ENCODE measurements at places on chromosomes 7 and 10.
A peak's percentile ranks its signal among the peaks of the same experiment; 100 is the strongest.

GRCh38 chr10:62005687-62006086 is 104.2 kb downstream of the ARID5B start:
- DNase-seq: no peak

DNA sequence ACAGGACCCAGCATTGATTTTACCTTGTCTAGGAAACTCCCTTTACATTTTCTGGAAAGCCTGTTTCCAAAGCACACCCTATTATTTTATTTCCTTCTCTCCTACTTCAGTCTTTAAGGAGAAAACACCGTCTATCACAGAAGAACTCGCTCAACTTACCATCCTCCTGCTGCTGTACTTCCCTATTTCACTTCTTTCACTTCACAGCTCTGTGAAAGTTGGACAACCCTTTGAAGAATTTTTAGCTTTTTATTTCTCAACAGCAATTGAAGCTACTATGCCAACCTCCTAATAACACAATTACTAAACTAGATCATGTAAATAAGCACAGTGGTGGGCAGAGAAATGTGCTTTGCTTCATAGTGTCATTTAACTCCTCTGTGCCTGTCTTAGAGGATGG is 166.5 kb downstream of the TFEC start:
- DNase-seq: no peak

- no peak for DNase-seq
Measured at GRCh38 chr7:125059861-125060456, 130.3 kb upstream of the POT1 start.

DNA sequence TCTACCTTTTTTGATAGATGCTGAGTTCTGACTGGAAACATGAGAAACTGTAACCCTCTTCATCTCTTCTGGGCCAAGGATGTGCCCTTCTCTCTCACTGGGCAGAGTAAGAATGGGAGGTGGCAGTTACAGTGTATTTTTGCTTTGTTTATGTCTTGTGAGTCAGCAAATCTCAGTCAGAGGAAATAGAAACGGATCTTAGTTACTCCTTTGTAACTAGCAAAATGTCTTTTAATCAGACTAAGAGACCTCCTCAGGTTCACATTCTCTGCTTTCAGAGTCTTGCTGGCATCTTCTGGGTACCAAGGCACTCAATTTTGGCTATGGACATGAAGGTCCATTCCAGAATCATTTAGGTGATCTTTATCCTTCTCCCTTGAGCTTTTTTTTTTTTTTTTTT is 70.9 kb downstream of the HHEX start:
- DNase-seq: no peak

DNA sequence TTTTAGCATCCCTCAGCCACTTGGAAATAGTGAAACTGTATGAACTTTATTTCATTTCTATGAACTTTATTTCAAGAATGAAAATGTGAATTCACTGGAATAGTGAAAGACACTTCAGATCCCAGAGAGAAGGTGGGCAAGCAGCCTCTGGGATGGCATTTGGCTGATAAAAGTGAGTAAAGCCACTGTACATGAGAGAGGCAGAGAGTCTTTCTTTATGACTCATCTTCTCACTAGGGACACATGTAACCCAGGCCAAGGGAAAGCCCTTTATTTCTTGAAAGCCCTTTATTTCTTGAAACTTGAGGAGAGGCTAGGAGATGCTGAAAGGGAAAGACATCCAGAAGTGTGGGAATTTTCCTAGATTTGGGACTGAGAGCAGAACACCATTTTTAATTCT is 148.9 kb upstream of the SMIM30 start:
- DNase-seq: no peak

GRCh38 chr10:91549262-91549661 is 83.6 kb downstream of the PPP1R3C start:
- no peak for DNase-seq

DNA sequence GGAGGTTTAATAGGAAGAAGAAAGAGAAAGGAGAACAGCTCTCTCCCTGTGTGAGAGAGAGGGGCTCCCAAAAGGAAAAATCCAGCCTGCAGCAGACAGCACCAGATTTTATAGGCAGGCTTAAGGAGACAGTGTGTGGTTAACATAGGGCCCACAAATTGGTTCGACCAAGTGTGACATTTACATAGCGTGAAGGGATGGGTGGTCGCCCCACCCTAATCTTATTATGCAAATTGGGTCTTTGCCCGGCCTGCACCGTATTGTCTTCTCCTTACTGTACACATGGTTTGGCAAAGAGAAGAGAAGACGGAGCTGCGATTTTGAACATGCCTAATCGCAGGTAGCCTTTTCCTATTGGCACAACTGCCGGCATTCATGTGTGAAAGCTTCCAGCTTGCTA is 756.3 kb downstream of the NXPH1 start:
- DNase-seq: no peak

DNA sequence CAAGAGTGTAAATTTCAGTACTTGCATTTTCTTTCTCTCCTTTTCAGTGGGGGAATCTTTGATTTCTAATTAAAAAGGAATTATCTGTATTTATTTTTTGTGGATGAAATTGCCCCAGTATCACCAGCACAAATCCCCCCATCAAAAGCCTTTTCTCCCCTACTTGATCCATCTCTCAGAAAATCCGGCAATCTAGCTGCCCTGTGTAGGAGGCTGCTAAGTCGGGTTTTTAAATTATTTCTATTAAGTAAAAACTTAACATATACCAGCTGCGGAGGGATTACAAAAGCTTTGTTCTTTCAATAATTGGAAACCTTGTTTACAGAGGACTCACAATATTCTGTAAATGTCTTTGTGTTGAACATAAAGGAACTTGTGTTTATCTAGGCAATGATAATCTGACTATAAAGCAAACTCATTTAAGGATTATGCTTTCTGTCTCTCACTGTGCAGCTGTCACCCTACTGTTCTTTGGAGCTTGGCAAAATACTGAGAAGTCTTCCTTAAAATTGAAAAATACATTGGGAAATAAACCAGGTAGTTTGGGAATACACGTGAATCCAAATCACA is 177.4 kb upstream of the PRR15 start:
- no peak for DNase-seq

GRCh38 chr10:45080331-45080730 is 79.6 kb downstream of the ZNF22 start:
- DNase-seq: no peak

DNA sequence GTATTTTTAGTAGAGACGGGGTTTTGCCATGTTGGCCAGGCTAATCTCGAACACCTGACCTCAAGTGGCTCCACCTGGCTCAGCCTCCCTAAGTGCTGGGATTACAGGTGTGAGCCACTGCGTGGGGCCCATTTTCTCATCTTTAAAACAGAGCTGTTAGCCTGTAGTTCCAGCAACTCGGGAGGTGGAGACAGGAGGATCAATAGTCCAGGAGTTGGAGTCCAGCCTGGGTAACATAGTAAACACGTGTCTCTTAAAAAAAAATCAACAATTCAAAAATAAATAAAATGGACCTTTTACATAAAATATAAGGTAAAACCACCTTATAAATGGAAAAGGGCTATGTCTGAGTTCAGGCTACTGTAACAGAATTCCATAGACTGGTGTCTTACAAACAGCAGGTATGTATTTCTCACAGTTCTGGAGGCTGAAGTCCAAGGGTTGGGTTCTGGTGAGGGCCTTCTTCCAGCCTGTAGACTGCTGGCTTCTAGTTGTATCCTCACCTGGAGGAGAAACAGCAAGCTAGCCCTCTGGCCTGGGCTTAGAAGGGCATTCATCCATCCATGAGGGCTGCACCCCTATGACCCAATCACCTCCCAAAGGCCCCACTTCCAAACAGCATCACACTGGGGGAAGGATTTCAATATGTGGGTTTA is 7.0 kb upstream of the PVRIG start:
- no peak for DNase-seq

GRCh38 chr10:132192991-132193665 is 6.4 kb downstream of the DPYSL4 start:
- no peak for DNase-seq

GRCh38 chr10:12207114-12207513 is 11.1 kb downstream of the CDC123 start:
- DNase-seq: no peak

GRCh38 chr10:67697724-67698131 is 1.7 kb upstream of the CTNNA3 start:
- DNase-seq: no peak

DNA sequence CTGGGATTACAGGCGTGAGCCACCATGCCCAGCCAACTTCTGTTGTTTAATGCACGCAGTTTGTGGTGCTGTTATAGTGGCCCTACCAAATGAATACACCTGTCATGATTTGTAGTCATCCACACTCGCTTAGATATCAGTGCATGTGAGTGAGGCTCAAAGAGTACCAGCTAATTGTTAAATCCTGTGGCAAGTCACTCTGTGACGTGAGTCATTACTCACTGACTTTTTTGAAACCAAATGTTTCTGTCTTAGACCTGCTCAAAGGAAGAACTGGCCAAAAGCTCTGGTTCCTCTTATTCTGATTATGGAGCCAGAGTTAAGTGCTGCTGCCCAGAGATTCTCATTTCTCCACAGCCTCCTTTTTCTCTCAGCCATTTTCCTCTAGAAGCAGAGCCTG is 109.4 kb downstream of the PRKAG2 start:
- no peak for DNase-seq

DNA sequence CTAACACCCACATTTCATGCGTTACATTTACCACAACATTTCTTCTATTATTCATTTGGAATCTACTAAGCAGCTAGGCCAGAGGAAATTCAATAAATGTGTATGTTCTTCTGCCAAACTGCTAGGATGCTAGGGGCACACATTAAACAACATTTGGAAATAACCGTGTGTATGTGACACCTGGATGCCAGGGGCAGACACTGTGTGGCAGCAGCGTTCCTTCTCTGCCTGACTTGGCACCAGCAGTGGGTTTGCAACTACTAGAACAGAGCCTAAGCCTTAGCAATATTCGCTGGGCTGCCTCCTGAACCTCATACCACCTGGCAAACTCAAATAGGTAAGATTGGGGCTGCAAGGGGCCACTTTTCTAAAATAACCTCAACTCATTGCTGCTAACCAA is 182.1 kb downstream of the CHCHD3 start:
- no peak for DNase-seq

- DNase-seq: no peak
Measured at GRCh38 chr7:15891151-15891881, 204.8 kb upstream of the MEOX2 start.

DNA sequence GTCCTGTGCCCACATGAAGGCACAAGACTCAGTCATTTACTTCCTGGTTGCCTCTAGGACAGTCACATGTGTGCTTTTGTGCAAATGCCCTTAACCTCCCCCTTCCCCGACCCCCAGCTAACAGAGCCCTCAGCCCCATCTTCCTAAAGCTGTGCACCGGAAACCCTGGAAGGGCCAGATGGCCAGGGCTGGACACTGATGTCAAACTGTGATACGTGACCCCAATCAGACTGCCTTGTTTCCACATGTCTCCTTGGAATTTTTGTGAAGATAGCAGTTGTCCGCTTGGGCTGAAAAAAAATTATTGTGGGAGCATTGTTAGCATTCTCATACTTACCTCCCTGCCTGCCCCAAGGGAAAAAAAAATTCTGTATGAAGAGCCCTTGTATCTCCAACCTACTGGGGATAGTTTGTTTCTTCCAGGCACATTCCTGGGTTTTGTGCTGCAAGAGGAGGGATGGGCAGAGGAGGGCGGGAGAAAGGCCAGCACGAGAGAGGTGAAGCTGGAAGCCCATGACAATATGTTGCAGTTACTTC is 17.0 kb upstream of the ADAM12 start:
- DNase-seq: no peak

DNA sequence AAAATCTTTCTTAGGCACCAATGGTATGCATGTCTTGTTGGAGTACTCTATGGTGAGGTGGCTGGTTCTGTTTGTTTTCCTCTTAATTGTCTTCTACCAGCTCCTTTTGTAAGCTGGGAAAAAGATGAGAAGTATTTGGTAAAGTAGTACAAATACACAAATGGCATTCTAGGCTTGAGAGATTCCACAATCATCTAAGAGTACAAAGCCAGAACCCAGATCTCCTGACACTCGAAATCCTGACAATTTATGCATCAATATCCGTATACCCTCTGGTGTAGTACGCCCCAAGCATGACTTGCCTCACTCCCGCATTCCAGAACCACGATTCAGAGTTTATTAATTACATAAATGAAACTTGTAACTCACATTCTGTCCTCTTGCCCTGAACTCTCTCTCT is 43.5 kb downstream of the CDCA7L start:
- no peak for DNase-seq

DNA sequence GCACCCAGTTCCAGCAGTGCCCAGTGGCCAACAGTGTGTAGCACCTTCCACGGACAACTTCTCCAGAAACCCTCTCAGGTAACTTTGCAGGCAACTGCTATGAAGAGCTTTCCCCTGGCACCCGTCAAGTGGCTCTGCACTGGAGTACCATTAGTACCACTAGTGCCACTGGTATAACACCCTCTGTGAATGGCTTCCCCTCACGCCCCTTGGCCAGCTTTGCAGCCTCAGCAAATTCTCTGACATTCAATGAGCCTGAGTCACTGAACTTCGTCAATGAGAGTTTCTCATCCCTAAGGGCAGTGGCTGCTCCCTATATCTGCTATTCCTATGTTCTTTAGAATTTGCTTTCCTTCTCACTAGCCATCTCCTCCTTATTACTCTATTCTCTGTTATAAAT is 7.6 kb upstream of the HERPUD2 start:
- no peak for DNase-seq

DNA sequence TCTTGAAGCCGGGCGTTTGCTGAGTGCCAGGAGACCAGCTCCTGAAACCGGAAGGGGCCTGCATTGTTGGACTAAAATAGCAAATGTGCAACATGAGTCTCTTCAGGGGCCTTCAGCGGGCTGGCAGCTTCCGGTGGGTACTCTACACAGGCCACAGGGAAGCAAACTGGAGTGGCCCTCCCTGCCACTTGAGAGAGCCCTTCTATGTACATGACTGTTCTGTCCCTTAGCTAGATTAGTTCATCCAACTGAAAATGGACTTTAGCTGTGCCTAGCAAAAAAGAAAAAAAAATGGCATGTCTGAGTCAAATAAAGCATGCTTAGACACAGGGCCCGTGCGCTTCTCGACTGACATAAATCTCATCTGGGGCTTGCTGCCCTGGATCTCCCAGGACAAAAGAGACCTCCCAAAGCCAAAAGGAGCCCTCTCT is 115.3 kb upstream of the TCF7L2 start:
- no peak for DNase-seq

GRCh38 chr10:11446864-11447263 is 164.6 kb downstream of the USP6NL start:
- no peak for DNase-seq

DNA sequence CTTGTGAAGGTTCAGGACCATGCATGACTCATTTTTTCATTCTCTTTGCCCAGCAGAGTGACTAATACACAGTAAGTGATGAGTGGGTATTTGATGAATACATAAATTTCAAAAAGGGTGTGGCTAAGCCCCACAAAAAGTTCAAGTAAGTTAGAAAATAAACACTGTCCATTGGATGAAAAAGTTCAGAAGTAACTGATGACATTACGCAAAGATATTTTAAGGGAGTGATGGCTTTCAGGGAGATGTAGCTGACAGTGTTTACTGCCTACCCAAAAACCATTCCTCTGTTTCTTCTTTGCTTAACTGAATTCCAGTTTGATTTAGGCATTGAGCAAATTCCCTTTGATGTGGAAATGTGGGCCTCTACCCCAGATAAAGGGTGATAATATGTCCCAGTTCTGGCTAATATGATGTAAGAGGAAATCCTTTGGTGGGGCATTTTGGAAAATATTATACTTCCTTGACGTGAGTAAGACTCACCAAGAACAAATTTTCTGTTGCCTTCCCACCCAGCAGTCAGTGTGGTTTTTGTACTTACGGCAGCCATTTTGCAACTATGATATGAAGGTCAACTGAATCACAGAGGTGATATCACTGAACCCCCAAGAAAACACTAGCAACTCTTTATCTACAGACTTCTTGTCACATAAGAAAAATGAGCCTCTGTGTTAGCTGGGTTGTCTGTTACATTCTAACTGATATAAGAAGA is 29.0 kb upstream of the EBLN1 start:
- DNase-seq: peak; percentile 65

Measured in natural killer cell (primary cell).